Stimulated activated CD8-positive, alpha-beta memory T cell treated with anti-CD3 and anti-CD28 coated beads, Interleukin-7, amount 100 ng/mL, for 1 hour (primary cell): ENCODE measurements at places on chromosomes 4 and X.

DNA sequence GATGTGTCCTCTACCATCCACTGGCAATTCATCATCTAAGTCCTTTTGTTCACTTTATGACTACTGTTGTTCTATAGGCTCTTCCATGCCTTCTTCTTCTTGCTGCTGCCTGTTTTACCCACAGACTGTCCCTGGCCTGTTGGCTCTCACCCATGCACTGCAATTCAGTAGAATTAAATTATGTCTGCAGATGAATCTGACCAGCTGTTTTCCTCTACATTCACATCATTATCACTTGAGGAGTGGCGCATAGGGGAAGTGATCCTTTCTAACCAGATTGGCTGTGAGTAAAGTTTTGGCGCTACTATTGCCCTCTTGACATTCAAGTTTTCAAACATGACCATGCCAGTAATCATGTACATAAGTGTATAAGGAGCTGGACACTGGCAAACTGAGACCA lies 91.7 kb downstream of the FRMPD4 start:
- DNase-seq = no peak

- no peak for DNase-seq
These were observed 273.9 kb downstream of the BCOR start for GRCh38 chrX:39823854-39824253.

GRCh38 chr4:184003433-184003832 lies 98.3 kb downstream of the STOX2 start:
- DNase-seq = no peak

DNA sequence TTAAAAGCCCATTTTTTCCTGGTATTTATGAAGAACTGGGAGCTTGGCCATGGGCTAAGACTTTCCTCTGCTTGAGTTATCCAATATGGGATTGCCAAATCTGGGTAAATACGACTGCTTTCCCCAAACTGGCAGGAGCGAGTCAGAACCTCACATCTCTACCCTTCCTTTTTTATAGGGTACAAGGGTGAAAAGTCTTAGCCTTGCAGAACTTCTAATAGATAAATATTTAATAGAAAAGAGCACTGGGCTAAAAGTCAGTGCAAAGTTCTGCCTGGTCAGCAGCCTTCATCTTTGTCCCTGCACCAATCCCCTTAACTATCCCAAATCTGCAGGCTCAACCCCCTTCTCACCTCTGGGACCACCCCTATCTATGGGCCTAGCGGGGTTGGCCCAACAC lies 61.6 kb upstream of the ACSL1 start:
- no peak for DNase-seq

DNA sequence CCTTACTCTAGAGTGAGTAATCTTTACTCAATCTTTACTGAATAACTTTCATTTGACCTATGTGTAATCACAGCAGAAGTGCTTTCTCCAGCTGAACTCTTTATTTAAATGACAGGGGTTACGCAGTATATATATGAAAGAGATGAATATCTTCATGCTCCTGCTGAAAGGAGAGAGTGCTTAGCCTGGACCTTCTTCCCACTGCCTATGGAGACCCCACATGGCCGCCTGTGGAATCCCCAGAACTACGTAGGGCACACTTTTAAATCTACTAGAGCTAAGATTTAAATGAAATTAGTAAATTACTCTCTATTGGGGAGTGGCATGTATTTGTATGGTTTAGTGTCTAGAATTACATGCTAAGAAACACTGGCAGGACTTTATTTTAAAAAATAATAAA lies 391.2 kb downstream of the ANKRD50 start:
- no peak for DNase-seq

DNA sequence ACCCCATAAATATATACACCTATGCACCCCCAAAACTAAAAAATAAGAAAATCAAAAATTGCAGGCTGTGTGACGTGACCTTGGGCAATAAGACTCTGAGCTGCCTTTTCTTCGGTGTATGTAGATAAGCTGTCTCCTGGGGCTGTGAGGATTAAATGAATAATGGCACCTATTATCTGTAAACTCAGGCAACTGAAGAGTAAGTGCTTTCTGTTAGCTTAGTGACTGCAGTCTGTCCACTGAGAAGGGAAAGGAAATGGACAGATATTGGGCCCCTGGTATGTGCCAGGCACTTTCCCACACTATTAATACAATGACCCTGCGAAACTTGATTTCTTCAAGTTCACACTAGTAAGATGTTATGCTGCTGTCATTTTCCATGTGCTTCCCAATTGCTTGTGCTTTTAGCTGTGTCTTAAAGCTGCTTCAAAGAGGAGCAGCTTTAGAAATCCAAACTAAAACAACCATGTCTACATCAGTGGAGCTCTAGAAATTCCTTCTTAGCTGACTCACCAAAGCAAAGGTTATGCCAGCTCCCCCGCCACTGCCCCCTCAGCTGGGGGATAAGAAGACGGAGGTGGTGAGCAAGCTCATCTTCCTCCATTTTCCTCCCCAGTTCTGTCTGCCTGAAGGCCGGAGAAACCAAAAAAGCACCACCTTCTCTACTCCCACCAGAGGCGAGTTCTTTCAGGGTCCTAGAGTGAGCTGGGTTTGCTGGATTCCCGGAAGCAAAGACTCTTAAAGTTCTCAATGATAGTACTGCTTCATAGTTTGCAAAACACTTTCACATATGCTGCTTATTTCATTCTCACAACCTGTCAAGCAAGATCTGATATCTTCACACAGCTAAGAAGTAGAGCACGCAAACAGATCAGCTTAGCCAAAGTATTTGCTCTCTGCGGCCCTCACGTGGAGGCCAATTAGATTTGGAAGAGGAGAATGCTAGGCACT lies 8.8 kb upstream of the DGAT2L6 start:
- no peak for DNase-seq

DNA sequence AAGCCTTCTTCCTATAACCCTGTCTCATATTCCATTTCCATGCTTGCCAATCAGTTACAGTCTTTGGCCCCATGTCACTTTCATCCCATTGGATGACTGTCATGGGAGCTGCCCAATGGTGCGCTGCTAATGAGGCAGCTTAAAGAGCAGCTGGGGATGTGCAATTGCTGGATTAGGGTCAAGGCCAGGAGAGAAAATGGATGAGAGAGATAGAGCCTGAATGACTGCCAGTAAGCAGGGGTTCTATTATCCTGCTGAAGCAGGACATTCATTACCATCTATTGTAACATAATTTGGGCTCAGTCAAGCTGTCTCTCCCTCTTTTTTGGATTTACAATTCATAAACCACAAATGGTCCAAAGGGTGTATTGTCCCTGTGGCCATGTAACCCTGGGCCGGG lies 909.0 kb downstream of the CENPC start:
- DNase-seq = no peak

DNA sequence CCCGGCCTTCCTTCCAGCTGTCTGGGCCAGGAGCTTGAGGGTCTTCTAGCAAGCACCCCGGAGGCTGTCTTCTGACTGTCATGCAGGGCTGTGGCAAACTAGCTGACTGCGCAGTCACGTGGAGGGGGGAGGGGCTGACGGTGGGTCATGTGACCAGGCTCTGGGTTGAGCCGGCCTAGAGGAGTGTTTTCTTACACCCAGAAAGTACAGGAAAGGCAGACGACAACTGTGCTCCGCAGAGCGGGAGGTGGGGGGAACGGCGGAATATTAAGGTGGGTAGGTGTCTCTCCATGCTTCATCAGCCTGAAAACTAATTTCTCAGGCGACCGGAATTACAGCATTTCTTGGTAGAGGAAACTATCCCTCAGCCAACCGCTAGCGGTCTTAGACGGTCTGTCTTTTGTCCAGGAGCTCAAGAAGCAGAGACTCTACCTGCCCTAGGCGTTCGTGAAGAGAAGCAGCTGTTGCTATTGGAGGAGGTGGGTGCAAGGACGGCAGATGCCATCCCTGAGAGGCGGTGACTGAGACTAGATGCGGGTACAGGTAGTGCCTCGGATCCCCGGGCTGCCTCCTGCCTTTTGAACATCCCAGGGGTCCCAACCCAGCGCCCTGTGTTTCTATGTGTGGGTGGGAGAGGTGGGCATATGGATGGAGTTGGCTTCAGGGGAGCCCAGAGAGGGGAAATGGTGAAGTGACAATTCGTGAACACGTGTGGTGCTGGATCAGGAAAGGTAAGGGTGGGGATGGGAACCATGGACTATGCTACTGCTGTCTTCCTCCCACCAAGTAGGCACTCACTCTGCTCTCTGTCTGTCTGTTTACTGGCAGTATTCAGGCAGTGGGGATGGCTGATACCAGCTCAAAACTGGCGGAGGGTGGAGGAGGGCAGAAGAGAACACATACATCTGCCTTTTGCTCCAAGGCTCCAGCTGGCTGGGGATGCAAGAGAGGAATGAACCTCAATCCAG lies 8.8 kb downstream of the GPRASP1 start:
- DNase-seq = peak; percentile 65

DNA sequence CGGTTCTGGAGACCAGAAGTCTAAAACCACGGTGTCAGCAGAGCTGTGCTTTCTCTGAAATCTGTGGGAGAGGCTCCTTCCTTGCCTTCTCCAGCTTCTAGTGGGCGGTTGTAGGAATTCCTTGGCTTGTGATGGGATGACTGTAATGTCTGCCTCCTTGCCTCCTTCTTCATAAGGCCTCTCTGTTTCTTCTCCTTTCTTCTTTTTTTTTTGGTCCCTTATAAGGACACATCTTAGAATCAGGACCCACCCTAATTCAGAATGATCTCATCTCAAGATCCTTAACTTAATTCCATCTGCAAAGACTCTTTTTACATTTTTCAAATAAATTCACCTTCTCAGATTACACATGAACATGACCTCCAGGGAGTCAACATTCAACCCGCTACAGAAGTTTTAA lies 186.9 kb downstream of the STK32B start:
- DNase-seq = no peak

DNA sequence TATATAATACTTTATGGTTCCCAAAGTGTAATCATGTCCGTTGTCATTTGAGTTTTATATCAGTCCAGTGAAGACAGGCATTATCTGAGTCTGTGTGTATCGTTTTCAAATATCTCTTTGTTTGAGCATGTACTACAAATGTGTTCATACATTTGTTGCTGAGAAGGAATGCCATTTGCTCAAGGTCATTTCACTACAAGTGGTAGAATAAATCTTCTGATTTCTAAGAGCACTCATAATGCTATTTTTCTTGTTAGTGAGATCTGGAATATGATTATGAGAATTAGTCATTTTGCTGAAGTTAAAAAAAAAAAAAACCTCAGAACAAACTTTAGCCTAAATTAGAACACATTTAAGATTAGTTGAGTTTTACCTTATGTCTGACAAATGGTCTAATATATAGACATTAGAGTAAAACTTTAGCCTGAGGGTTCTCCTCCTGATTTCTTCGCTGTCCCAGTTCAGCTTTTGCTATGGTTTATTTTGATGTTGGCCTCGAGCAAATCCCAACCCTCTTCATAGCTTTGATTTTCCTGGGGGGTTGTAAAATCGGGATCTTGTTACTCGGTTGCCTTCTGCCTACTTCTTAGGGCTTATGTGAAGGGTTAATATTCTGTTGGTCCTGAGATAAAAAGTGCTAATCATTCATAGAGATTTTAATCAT lies 87.1 kb downstream of the TMEM131L start:
- no peak for DNase-seq

DNA sequence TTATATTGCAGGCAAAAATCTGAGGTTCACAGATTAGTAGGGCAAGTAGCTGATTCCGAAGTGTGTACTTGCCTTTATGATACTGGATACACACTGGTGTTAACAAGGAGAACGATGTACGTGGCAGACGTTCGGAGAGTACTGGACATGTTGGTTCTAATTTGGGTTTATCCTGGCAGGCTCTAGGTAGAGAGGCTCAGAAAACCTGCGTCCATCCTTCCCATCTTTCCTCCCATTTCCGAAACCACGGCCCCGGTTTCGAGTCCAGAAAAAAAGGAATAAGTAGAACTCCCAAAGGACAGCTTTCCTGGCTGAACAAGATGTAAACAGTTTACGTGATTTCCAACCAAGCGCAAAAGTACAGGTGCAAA lies 351 bp upstream of the SLC30A9 start:
- no peak for DNase-seq

- no peak for DNase-seq
These were observed 156.1 kb downstream of the ENPP6 start for GRCh38 chr4:184061582-184061981.

DNA sequence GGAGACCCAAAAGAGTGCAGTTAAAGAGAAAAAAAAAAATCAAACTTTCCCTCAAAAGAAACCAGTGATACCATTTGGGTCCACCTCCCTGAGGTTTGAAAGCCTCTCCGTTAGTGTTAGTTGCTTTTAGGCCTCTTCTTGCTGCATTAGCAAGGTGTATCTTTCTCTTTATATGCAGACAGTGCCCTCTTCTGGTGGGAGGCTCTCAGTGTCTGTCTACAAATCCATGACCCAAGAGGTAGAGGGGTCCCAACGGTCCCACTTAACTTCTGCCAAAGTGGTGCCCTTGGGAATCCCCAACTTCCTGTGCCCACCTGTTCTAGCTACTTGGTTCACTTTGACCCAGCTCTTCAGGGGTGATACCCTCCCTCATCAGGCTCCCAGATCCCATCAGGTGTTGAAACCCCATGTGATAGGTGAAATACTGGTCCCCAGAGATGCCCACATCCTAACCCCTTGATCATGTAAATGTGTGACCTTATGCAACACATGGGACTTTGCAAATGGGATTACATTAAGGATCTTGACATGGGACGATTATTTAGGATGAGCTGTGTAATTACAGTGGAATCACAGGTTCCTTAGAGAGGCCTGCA lies 63.7 kb upstream of the CD99 start:
- no peak for DNase-seq

DNA sequence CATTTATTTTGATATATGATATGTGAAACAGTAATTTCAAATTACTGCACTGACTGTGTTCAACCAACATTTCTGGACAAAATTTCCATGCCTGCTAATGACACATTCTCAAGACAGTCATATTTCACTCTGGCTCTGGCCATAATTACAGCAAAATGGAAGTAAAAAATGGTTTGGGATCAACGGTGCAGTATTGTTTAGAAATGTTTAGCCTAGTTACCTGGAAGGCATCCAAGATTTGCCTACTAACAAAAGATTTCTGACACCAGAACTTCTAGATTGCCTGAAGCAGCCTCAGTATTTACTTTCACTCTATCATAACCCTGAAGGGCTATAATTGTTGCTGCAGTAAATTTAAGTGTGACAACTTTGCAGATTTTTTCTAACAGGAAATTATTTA lies 416.3 kb downstream of the PCDH10 start:
- DNase-seq = no peak

GRCh38 chr4:186624951-186625350 lies 69.6 kb upstream of the MTNR1A start:
- DNase-seq = no peak

- no peak for DNase-seq
These were observed 51.5 kb upstream of the TRPC3 start for GRCh38 chr4:122003335-122003734.

- DNase-seq = no peak
These were observed 91.6 kb downstream of the APBB2 start for GRCh38 chr4:41122775-41123174.

- DNase-seq = no peak
These were observed 120.2 kb upstream of the NDST4 start for GRCh38 chr4:115233600-115233999.

- DNase-seq = no peak
These were observed 1.9 kb upstream of the SHROOM2 start for GRCh38 chrX:9784332-9784731.

DNA sequence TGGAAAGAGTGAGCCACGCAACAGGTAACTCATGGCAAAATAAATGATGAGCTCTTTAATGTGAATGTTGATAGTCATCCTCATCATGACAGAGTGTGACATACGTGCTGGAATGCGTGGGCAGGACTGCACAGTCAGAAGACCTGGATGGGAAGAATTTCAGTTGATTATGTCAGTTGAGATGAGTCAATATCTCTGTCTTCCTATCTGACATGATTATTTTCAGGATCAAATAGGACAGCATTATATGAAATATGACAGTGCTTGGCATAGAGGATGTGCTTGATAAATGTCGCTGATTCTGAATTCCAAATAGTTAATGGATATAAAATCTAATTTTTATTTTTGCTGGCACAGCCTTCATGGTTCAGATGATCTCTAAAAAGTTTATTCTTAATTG lies 95.1 kb downstream of the IL15 start:
- DNase-seq = no peak
